Brain (organoid and tissue), 16 donors: ENCODE measurements at places on chromosomes 5 and 9.
A peak's percentile ranks its signal among the peaks of the same experiment; 100 is the strongest.

DNA sequence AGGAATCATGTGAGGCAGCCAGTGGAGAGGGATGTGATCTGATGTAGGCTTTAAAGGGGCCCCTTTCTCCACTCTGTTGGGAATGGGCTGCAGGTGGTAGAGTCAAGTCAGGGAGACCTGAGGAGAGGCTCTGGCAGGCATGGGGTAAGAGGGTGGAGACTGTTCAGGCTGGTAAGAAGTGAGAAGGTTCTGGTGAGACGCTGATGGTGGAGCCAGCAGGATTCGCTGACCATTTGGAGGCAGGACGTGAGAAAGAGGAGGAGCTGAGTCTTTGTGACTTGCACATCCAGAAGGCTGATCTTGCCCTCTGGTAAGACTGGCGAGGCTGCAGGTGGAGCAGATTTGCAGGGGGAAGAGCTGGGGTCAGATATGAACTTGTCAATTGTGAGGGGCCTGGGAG lies 248.0 kb downstream of the NSG2 start:
- DNase-seq: no peak

DNA sequence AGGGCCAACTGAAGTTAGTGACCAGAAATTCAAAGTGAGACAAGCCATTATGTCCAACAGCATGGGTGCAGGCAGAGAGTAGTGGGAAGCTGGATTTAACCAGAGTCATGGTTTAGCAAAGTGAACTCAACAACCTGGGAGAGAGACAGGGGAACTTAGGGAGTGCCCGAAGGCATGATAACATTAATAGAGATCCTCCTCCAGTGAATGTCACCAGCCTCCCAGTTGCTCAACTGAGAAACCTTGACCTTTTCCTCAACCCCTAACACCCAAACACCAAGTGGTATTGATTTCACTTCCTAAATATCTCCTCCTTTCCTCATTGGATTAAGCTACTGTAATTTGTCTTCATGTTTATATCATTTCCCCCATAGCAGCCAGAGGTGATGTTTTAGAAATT lies 42.6 kb downstream of the HMGCS1 start:
- no peak for DNase-seq

- no peak for DNase-seq
These were observed 18.8 kb upstream of the RPL26L1 start for GRCh38 chr5:172940268-172941066.

GRCh38 chr9:135253305-135254004 lies 166.0 kb downstream of the OLFM1 start:
- no peak for DNase-seq

DNA sequence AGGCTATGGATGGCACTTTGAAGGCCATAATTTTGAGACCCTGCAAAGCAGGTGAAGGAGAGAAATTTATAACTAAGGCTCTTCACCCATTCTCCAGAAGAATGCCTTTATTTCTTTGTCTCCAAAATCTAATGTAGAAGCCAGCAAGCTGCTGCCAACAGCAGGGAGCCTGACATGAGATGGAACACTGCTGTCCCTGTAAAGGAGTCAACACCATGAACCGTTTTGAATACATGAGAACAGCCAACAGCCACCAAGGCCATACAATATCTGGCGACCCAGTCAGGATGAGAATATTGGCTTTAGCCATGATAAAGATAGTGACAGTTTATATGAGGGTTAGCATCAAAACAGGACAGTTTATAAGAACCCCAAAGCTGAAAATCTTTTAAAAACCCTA lies 121.2 kb upstream of the LIFR start:
- DNase-seq: no peak

DNA sequence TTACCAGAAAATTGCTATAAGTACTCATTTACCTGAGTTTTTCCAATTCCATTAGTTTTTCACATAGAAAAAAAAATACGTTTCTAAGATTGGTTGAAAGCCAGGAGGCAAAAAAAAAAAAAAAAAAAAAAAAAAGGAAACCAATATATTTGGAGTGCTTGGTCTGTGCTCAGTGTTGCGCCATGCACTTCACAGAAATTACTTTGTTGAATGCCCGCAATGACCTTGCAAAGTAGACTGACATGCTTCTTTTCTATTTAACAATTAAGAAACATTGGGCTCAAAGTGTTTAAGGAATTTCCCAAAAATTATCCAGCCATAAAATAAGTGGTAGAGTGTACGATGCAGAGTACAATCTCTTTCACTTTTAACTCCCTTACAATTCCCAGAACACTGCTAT lies 65.2 kb upstream of the PAPPA start:
- DNase-seq: no peak

GRCh38 chr5:4896328-4896727 lies 243.8 kb upstream of the ADAMTS16 start:
- DNase-seq: no peak

GRCh38 chr9:16312962-16313546 lies 557.4 kb downstream of the BNC2 start:
- no peak for DNase-seq

DNA sequence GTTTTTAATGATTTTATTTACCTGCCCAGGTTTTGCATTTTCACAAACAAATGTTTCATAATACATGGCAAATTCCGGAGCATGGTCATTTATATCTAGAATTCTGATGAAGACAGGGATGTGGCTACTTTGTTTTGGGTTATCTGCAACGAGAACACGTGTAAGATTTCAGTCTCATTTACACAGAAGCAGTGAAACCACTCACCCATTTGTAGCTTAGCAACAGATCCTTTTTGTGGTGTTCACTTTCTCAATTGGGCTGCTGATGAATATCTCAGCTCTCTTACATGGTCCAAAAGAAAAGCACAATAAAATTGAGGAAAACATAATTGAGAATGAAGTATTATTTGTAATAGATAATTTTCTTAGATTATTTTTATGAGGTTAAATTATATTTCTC lies 148.6 kb downstream of the CDH9 start:
- DNase-seq: peak; percentile 65

GRCh38 chr9:137319739-137320551 lies 17.9 kb upstream of the NRARP start:
- no peak for DNase-seq

DNA sequence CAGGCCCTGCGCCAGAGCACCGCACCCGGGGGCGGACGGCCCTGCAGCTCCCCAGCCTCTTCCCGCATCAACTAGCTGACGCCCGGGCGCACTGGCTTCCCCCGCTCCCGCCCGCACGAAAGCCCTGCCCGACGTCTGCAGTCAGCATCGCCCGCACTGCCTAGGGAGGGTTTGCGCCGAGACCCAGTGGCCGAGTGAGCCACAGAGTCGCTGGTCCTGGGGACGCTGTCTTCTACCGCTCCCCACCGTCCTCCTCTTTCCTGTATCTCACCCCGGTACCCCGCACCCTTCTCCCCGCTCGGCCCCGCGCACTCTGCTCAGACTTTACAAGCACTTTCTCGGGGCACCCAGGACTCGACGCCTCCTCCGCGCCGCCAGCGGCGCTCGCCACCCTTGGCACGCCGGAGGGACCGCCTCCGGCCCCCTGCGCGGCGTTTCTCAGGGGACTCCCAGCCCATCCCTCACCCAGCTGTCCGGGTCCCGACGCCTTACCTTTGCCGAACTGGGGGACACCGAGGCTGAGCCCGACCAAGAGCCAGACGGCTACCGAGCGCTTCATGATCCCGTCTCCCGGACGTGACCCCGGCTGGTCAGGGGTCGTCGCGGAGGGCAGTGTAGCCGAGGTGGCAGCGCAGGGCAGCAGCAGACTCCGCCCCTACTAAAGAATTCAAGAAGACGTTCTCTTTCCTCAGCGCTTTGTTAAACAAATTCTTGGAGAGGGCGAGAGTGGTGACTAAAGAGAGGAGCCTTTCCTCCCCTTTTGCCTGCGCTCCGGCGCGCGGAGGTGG lies 670 bp downstream of the EDIL3 start:
- peak; percentile 54 for DNase-seq

DNA sequence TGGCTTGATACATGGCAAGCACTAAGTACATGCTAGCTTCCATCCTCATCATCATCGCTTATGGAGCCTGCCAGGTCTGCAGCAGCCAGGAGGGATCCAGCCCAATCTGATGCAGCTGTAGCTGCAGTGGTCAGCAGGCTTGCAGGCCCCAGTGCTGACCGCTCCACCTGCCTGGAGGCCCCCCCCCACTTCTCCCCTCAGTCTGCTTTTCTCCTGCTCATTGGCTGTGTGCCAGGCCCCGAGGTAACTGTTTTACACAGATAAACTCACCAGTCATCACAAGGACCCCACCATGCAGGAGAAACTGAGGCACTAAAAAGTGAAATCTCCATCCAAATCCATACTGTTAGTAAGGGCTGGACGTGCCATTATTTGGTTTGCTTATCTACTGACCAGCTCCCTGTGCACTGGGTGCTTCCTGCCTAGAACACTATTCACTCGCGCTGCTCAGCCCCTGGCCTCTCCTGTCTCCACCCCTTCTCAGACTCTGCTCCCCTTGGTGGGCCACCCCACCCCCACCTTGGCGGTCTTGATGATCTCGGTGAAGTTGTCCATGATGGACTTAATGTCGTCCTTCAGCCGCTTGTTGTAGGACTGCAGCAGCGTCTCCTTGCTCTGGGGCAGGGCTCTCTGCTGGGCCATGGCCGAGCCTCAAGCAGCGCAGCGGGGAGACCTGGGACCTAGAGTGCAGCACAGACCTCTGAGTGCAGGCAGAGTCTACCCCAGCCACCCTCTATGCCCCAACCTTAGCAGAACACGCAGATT lies 1.7 kb downstream of the MED22 start:
- DNase-seq: no peak

- DNase-seq: no peak
These were observed 762 bp upstream of the ST6GALNAC4 start for GRCh38 chr9:127917603-127918002.

GRCh38 chr9:90855208-90855902 lies 53.7 kb downstream of the SYK start:
- DNase-seq: peak; percentile 91

DNA sequence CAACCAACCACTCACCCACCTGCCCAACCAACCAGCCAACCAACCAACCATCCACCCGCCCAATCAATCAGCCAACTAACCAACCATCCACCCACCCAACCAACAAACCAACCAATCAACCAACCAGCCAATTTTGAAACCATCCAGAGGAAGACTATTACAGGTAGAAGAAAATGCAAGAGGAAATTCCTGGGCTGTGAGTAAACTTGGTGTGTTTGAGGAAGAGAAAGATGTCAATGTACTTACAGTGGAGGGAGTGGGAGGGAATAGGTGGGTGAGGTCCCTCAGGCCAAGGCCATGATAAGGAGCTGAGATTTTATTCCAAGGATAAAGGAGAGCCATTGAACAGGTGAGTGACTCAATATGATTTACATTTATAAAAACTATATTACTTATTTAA lies 30.4 kb downstream of the C9orf57 start:
- no peak for DNase-seq

DNA sequence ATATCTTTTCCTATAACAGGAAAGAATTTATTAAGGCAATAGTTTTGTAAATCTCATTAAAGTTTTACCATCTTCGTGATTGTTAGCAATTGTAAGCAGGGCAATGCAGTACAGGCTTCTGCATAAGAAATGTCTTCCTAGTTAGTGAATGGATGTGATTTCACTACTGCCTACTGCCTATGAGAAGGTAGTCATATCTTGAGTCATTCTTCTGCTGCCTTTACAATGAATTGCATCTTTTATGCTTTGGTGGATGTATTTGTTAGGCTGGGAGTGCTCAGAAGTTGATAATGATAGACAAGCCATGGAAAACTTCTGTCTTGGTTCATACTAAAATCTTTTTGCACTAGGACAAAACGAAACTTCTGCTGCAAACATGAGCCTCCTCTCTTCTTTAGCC lies 128.0 kb downstream of the ADAMTSL1 start:
- DNase-seq: no peak

GRCh38 chr9:112884101-112884500 lies 6.6 kb downstream of the SLC46A2 start:
- no peak for DNase-seq

DNA sequence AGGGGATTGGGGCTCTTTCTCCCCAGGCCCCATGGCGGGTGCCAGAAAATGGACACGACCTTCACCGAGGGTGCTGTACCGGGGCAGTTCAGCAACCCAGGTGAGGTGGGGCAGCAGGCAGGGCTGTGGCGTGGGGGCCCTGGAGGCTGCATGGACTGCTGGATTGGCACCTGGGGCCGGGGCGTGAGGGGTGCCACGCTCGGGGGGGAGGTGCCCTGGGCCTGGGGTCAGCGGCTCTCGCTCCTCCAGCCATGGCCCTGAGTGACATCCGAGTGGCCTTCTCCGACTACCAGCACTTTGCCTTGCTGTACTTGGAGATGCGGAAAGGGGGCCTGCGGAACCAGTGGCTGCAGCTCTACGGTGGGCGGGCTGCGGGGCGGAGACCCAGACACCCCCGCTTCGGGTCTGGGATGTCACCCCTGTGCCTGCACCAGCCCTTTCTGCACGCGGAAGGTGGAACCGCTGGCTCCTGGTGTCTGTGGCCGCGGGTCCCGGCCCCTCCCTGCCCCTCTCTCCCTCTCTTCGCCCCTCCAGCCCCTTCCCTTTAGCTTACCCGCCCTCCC lies 1.8 kb downstream of the LCNL1 start:
- no peak for DNase-seq

- DNase-seq: peak; percentile 50
These were observed 24.1 kb downstream of the WWC1 start for GRCh38 chr5:168315416-168316138.

DNA sequence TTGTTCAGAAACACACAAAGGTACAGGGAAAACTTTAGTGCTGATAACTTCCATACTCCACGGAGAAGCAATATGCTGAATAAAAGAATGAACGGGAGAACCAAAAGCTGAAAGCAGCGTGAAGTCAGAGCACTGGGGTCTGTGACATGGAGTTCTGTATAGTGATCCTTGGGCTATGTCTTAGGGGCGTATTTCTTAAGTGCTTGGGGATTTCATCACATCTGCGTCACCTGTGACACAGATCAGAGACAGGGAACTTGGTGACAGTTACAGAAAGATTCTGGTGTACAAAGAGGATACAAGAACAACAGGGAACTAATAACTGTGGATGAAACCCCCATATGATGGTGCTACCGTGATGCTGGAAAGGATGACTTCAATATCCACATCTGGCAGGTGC lies 81.9 kb downstream of the MARCHF3 start:
- no peak for DNase-seq

GRCh38 chr9:1332156-1332555 lies 282.0 kb downstream of the DMRT2 start:
- DNase-seq: no peak

DNA sequence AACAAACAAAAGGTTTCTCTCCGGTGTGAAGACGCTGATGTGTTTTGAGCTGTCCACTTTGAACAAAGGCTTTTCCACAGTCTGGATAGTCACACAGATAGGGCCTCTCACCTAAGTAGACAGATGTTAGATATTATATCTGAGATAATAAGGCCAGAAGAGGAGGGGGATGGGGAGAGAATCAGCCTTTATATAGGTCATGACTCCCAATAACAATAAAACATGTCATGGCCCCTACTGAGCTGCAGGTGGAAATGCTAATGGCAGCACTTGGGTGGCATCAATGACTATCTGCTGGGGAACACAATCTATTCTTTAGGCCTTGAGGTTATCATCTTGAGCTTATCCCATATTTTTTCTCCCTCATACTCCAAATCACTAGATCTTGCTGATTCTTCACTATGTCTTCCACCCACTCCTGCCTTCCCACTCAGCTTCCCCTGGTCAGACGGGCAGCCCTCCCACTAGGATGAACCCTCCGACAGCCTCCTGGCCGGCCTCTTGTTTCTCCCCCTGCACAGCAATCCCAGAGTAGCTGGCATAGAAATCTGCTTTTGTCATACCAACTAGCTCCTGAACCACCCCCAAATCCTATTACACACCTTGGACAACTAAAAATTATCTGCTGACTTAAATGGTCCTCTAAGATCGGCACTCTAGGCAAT lies 11.5 kb upstream of the SLC35D2 start:
- DNase-seq: no peak
